Sciatic nerve (tissue), 2 donors: ENCODE measurements at places on chromosomes 5 and 9.

GRCh38 chr5:111563031-111563822 lies 50.9 kb upstream of the STARD4 start:
- no peak for DNase-seq

GRCh38 chr9:98491828-98492227 lies 216.9 kb downstream of the GABBR2 start:
- DNase-seq, result no peak

GRCh38 chr5:132873119-132873929 lies at the start of gene LEAP2:
Gene LEAP2 (plus strand): TSS chr5:132873668. CDS start chr5:132873695, 27 bp downstream.
- no peak for DNase-seq

DNA sequence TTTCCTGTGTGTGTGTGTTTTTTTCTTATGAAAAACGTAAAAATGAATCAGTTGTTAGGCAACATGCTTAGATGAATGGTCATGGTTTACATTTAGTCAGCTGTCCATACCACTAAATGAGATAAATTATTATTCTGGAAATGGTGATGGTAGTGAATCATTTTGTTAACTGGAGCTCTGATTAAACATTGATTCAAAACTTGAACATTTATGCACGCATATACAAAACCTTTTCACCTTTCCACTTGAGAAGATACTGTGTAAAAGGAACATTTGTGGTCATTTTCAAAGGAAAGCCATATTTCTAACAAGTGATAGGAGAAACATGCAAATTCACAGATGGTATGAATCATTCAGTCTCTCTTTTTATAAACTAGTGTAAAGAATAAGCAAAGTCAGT lies 162.0 kb downstream of the SLC25A46 start:
- no peak for DNase-seq

DNA sequence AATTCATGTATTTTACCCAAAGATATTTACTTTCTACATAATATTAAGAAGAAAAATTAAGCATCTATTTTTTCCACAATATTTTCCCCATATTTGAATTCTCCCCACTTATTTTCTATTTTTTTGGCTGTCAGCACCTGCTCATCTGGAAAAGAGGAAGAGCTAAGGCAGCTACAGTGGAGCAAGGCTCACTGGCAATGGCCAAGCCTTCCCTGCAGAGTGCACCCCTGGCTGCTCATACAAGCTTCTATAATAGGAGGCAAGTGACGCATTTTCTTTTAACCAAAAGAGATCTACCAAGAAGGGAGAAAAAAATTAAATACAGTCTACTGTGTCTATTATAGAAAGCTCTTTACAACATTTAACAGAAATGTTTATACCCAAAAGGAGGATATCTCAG lies 72.5 kb downstream of the AUH start:
- DNase-seq, result no peak

- DNase-seq, result no peak
Measured at GRCh38 chr5:88034520-88034919, 234.1 kb downstream of the TMEM161B start.

- DNase-seq, result no peak
Measured at GRCh38 chr5:136699651-136700050, 334.3 kb upstream of the TRPC7 start.

GRCh38 chr5:143376911-143377813 lies 26.3 kb downstream of the NR3C1 start:
- no peak for DNase-seq

GRCh38 chr5:84059672-84060071 lies 325.0 kb downstream of the EDIL3 start:
- DNase-seq, result no peak

DNA sequence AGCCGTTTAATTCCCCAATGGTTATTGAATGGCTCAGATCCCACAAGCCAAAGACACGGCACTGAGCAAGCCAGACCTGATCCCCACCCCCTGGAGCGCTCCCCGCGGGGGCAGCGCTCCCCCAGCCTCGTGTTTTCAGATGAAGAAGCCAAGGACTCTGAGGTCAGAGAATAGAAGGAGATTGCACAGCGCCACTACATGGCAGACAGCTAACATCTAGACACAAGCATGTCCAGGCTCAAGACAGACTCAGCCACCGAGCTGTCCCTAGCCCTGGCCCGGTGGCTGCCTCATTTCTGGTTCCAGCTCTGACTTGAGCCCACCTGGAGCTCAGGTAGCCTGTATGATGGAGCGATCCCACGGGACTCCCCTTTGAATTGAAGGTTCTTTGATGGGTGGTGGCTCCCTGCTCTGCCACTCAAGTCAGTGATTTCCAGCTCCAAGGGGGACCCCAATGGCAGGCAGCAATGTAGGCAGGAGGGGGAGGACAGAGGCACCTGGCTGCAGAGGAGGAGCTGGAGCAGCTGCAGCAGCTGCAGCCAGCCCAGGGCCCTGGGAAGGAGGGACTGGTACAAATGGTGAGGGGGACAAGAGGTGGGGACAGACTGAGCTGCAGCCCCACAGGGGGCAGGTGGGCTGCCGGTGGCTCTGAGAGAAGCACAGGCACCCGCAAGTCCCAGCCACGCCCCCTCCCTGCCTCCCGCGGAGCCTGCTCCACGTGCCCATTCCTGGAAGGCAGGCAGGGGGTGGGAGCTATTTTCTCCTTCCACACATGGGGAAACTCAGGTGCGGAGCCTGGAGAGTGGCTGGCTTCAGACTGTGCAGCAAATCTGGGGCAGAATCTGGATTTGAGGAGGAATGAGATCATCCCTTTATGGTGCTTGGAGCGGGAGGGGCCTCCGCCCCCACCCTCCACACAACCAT lies 40.2 kb downstream of the NTNG2 start:
- no peak for DNase-seq

DNA sequence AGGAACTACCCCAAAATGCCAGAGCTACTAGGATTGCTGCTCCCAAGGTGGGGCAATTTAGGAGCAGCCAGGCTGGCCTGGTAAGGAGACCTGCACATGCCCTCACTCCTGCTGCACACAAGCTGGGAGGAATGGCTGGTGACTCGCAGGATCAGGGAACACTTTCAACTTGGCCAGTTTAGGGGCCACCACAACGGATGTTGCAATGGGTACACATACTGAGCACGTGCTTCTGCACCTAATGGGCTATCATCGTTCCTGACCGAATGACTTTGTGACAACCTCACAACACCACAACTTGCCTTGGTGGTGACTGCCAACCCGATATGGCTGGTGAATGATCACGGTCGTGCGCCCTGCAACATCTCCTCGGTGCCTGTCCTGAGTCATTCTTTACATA lies 172.0 kb downstream of the ROR2 start:
- no peak for DNase-seq

DNA sequence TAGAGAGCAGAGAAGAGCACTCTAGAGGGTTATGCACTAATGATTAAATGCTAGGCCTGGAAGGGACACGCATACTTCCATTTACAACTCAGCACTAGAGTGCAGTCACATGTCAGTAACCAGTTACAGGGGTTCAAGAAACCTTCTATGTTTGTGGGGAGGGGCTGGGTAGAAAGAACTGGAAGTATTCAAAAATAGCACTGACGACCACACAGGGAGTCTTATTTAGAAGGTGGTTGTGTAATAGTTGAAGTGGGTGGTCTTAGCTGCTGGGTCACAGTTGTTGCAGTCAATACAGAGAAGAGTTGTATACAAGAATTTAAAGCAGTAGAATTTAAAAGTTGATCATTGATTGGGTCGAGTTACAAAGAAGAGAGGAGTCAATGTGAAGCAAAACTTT lies 15.4 kb downstream of the AOPEP start:
- no peak for DNase-seq

DNA sequence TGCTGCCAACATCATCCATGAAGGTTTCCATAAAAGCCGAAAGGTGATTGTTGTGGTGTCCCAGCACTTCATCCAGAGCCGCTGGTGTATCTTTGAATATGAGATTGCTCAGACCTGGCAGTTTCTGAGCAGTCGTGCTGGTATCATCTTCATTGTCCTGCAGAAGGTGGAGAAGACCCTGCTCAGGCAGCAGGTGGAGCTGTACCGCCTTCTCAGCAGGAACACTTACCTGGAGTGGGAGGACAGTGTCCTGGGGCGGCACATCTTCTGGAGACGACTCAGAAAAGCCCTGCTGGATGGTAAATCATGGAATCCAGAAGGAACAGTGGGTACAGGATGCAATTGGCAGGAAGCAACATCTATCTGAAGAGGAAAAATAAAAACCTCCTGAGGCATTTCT lies 10.1 kb downstream of the TLR4 start:
- DNase-seq, result no peak

- no peak for DNase-seq
Measured at GRCh38 chr5:31935496-31936369, 238.4 kb downstream of the GOLPH3 start.

GRCh38 chr5:9348401-9348996 lies 197.4 kb downstream of the SEMA5A start:
- no peak for DNase-seq

- DNase-seq, result no peak
Measured at GRCh38 chr5:1751864-1752822, 47.5 kb downstream of the MRPL36 start.

- DNase-seq, result no peak
Measured at GRCh38 chr9:99749641-99750040, 72.0 kb upstream of the NR4A3 start.

DNA sequence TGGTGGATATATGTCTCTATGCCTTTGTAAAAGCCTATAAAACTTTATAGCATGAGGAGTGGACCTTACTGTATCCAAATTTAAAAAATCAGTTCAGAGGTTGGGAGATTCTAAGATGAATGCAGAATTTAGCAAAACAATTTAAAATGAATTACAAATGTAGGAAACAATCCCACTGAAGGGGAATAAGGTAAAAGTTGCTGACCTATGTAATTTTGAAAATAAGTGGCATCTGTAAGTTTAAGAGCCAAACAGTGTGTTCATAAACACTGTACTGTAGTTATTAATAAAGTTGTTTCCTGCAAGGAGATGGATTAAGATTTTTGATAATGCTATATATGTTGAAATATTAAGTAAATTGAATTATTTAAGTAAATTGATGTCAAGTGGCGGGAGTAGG lies 4.6 kb downstream of the IFNW1 start:
- DNase-seq, result no peak

- DNase-seq, result no peak
Measured at GRCh38 chr9:89442981-89443814, 54.7 kb downstream of the SEMA4D start.

GRCh38 chr5:33317271-33317670 lies 123.5 kb upstream of the TARS1 start:
- no peak for DNase-seq
